NCI-H460 (cell line): ENCODE measurements at places on chromosomes 6 and 20.
A peak's percentile ranks its signal among the peaks of the same experiment; 100 is the strongest.

DNA sequence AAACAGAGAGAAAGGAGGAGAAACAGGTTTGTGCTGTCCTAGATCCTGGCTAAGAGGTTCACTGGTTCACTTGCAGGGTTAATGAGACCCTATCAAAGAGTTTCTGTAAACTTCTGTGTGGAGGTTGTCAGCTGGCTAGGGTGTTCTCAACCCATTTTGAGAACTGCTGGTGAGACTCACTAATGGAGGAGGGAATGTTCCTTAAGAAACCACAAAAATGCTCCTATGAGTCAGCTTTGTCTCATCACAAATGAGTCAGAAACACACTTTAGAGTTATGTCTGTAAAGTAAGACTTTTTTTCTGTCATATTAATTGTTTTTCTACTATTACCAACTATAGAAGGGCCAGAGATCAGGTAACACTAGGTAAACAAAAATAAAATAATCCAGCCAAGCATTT lies 884.4 kb downstream of the PHF3 start:
- peak; percentile 7 for DNase-seq

DNA sequence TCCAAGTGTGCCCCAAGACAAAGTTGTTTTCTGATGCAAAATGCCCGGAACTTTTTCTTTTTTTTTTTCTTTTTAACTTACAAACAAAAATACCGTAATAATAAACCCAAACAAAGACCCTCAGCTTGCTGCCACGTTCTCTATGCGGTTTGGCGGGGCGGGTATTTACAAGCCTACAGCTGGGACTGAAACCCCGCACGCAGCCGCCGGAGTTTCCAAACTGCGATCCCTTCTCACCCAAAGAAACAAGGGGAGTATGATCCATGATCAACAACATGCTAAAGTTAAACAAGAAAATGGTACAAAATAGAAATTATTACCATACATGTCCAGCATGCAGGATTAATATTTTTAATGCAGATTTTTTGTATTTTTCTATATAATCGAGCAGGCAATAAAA lies 2.1 kb downstream of the MAFB start:
- no peak for DNase-seq

- no peak for DNase-seq
These were observed 1938.5 kb upstream of the DEFB115 start for GRCh38 chr20:29318871-29319461.

- DNase-seq: peak; percentile 22
These were observed 31.0 kb downstream of the TIAM2 start for GRCh38 chr6:155026022-155026705.

DNA sequence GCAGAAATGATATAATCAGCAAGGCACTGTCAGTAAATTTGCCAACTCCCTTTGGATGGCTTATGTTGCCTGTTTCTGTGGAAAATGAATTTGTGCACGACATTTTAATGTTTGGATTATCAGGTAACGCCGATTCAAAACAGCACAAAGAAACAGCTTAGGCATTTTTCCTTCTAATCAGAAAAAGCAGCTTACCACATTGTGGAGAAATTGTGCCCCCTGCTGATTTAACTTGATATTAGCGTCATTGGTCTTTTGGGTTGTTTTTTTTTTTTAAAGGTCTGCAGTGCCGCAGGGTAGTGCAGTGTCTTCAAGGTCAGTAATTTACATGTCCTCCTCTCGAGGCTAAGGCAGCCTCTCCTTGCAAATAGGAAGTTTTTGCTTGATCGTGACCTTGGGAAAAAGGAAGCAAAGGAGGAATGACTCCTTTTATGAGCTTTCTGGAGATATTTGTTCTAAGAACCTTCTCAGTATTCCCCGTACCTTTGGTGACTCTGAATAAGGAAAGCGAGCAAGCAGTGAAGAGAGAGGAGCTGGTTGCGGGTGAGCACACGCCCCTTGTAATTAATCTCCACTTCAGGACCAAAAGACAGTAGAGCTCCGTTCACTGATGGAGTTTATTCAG lies 79.1 kb downstream of the ELOVL4 start:
- peak; percentile 69 for DNase-seq

DNA sequence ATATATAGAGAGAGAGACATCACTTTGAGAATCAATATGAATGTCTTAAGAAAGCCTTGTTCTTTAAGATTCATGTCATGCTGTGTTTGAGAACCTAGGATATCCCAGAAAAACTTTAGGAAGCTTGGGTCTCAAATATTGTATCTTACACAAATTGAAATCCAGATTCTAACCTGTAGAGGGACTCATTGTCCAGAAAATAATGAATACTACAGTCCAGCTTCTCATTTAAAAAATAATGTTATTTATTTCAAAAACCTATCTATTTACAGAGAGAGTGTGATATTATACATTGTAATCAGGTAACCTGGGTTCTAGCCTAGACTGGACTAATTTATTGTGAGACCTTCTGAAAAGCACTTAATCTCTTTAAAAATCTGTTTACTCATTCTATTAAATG lies 4.2 kb downstream of the RFX6 start:
- no peak for DNase-seq

GRCh38 chr6:90175627-90176538 lies 120.8 kb downstream of the BACH2 start:
- no peak for DNase-seq

- no peak for DNase-seq
These were observed 15.4 kb upstream of the SNHG17 start for GRCh38 chr20:38450412-38450975.

GRCh38 chr6:2183752-2184151 lies 61.7 kb downstream of the GMDS start:
- no peak for DNase-seq

- no peak for DNase-seq
These were observed 752.8 kb downstream of the CBLN4 start for GRCh38 chr20:55252521-55252920.

GRCh38 chr6:63565058-63565726 lies 7.1 kb upstream of the LOC128125822 start:
- no peak for DNase-seq

- no peak for DNase-seq
These were observed 147.6 kb upstream of the NRN1 start for GRCh38 chr6:6154335-6154734.

DNA sequence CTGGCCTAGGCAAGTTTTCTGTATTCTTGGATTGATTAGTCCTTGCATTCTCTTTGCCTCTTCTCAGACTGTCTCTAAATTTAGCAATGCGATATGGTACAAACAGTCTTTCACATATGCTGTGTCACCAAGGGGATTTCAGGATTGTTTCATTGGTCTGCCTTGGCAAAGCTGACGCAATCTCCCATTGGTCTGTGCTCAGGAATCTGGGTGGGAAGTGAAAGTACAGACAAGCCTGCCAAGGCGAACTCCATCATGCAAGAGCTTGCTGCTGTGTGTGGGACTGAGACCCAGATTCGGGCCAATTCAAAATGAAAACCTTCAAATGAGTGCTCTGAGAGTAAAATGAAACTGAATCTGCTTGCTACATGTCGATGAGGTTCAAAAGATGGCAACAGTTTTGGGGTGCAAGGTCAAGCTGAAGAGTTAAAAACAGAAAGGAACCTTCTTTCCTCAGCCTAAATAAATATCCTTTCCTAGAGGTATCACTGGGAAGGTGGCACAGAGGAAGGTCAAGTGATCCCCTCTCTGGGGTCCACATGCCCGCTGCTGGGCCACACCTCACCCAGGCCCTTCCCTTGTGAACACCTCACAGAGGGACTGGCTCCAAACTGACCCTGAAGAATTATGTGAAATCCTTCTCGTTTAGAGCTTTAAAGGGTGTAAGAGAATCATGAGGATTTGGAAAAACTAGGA lies 198.8 kb upstream of the PREP start:
- DNase-seq: peak; percentile 99

- no peak for DNase-seq
These were observed 15.1 kb upstream of the RBPJL start for GRCh38 chr20:45291526-45291925.

- no peak for DNase-seq
These were observed 36.5 kb downstream of the ZBTB46 start for GRCh38 chr20:63794614-63795013.

GRCh38 chr6:41488433-41489119 lies 57.6 kb upstream of the FOXP4 start:
- no peak for DNase-seq

GRCh38 chr20:20498076-20498861 lies 130.4 kb downstream of the INSM1 start:
- DNase-seq: no peak

DNA sequence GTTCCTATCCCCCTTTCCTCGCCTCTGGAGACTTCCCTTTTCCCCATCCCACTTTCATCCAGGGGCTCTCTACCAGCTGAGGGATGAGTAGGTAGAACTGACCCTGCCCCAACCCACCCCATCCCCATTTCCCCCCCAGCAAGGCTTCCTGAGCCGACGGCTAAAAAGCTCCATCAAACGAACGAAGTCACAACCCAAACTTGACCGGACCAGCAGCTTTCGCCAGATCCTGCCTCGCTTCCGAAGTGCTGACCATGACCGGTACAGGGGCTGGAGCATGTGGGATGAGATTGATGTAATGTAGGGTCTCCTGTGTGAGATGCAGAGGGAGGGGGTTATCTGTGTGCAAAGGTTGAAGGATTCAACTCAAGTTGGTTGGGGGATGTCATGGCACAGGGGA lies 12.7 kb downstream of the SYNGAP1 start:
- no peak for DNase-seq

GRCh38 chr6:43499028-43499815 lies 10.9 kb downstream of the LRRC73 start:
- DNase-seq: no peak

DNA sequence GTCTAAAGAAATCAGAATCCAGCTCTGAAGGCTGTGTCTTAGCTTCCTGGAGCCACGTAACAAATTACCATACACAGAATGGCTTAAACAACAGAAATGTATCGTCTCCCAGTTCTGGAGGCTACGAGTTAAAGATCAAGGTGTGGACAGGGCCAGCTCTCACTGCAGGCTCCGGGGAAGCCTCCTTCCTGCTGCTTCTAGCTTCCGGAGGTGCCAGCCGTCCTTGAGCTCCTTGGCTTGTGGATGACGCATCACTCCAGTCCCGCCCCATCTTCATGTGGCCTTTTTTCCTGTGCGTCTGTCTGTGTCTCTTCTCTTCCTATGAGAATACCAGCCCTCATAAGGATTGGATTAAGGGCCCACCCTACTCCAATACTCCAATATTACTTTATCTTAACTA lies 319.1 kb upstream of the QKI start:
- DNase-seq: no peak

- peak; percentile 84 for DNase-seq
These were observed at the start of gene TFAP2C for GRCh38 chr20:56628873-56629463. TFAP2C (plus strand) TSS chr20:56629306; CDS start chr20:56629545, 239 bp downstream.

DNA sequence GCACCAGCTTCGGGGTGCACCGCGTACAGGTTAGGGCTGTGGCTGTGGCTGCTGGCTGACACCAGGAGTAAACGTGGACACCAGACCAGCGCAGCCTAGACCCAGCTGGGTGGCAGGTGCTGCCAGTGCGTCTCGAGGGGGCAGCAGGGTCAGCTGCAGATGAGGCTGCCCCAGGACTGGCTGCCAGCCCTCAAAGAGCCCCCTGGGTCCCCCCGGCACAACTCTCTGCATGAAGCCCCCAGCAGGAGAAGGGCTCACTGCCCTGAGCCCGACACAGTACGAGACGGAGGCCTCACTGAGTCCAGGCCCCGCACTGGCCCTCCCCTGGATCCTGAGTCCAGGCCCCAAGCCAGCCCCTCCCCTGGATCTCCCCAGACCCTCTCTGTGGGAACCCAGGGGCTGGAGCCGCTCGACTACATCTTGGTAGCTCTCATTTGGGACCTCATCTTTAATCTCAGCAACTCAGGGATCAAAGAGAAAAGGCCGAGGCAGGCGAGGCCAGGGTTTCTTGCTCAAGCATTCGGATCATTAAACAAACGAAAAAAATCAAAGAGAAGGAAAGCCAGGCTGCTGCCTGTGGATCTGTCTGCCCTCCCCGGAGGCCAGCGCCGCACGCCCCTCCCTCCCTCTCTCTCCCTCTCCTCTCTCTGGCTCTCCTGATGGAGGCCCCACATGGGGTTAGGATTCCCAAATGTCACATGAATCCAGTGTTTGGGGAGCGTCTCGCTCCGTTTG lies 7.0 kb upstream of the NKAIN4 start:
- no peak for DNase-seq

- DNase-seq: peak; percentile 49
These were observed 56.7 kb upstream of the CEP85L start for GRCh38 chr6:118708055-118708454.

DNA sequence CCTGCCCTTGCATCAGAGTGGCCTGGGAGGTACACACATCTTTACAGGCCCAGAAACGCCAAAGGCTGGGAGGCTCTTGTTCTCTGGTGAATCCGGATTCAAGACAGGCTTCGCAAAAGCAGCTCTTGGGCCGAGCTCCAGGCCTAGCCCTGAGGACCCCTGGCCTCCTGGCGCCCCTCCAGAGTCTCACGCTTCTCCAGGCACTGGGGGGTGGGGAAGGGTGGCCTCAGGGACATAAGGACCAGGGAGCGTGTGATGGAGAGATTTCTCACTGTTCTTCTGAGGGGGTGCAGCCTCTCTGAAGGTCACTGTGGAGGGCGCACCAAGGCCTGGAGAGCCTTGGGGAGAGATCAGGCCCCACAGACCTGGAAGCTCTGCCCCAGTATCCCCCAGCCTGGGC lies 349.2 kb downstream of the ZFAND3 start:
- no peak for DNase-seq

GRCh38 chr6:26249957-26250697 lies 114.9 kb upstream of the BTN3A2 start:
- DNase-seq: peak; percentile 83

DNA sequence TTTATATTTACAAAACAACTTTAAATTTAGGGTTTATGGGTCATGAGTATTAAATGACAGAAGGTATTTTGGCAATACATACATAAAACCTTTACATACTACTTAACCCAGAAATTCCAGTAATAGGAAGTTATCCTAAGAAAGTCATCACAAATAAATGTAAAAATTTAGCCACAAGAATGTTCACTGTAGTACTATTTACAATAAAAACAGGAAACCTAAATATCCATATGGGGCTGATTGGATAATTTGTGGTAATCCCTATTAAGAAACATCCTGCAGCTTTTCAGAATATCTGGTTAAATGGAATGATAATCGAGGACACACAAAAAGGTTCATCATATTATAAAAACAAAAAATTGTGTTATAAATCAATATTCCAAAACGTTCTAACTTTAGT lies 44.4 kb downstream of the TRAM2 start:
- DNase-seq: no peak

DNA sequence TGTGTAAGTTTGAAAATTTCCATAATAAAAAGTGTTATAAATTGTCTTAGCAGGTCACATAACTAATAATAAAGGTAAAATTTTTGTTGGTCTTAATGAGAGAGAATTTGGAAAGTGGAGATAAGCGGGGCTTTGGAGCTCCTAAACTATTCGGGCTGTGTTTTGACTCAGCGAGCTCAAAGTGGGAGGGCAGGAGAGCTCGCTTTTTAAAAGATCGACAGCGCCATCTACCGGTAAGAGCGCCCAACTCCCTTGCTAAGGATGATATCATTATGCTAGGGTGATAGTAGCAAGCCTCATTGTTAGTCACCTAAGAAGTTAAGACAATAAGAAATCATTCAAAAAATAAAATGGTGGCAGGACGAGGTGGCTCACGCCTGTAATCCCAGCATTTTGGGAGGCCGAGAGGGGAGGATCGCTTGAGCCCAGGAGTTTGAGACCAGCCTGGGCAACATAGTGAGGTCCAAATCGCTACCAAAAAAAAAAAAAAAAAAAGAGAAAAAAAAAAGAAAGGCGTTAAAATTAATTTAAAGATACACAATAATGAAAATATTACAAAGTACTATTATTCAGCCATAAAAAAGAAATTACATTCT lies 24.8 kb downstream of the C6orf15 start:
- peak; percentile 80 for DNase-seq
